ENCODE measurements at places on chromosomes 11 and 22. TPM values are rescaled to one million over a fixed set of nuclear protein-coding genes. Genes with fewer than 3 reads are reported as not detected.

Gene PGR
- total RNA-seq: 0.07 TPM

Gene CLDN25
- total RNA-seq: not detected

Gene STK33
- total RNA-seq: 0.11 TPM

Gene OR52H1
- total RNA-seq: not detected

All from pulmonary artery endothelial cell (primary cell).